Activated T-helper 17 cell treated with anti-CD3 and anti-CD28 coated beads, Interleukin-2, amount 50 U/mL, for 72 hours (primary cell): ENCODE measurements at places on chromosomes 7 and 10. TPM values are rescaled to one million over a fixed set of nuclear protein-coding genes. Genes with fewer than 3 reads are reported as not detected.

OR13A1 gene
- total RNA-seq = not detected

LLCFC1 gene
- total RNA-seq = not detected

PRKAR2B gene
- total RNA-seq = 3.4 TPM

DNA sequence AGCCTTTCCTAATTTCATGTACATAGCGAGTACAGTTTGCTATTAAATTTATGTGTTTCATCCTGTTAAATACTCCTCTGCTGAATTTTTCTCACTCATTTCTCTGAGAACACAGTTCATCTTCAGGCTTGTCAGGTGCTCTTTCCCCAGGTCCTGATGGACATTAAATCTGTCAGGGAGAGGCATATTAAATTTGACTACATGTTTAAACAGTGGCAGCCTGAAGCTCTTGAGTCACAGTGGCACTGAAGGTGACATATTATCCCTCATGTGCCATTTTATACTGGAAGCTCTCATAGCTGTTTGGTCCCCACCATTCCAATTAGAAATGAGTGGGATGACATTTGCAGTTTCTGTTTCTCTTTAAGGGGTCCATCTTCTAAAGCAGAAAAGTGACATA is 1089.6 kb upstream of the SORCS1 start:
- no peak for ATAC-seq

DNA sequence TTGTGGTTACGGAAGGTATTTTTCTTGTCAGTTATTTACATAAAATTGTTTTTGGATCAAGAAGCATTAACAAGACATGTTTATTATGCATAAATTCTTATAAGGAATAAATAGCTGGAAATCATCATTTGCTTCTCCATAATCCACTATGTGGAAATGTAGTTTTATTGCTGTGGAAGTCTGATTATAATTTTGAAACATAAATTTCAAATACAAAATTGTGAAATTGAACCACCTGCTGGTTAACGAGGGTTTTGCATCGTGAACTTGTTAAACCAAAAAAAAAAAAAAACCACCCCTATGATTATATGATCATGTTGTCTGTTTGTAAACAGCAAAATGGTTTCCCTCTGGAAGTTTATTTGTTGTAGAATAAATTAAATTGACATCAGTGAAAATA is 25.9 kb downstream of the ABRAXAS2 start:
- ATAC-seq = no peak

DNA sequence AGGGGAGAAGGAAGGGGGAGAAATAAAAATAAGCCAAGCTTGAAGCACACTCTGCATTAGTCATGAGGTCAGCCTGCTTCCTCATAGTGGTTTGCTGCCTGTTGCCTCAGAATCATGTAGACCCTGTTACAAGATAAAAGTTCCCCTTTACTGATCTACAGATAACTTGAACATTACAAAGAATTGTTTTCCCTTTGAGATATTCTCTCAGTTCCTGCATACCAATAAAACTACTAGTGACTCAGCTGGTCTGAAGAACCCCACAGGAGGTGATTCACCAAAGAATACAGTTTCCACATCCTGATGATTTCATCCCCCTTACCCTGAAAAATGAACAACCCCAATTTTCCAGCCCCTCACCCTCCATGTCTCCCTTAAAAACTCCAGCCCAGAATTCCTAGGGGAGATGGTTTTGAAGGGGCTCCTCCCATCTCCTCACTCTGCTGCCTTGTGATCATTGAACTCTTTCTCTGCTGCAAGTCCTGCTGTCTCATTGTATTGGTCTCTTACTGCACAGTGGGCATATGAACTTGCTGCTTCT is 31.5 kb upstream of the NRP1 start:
- ATAC-seq = peak; percentile 96

DNA sequence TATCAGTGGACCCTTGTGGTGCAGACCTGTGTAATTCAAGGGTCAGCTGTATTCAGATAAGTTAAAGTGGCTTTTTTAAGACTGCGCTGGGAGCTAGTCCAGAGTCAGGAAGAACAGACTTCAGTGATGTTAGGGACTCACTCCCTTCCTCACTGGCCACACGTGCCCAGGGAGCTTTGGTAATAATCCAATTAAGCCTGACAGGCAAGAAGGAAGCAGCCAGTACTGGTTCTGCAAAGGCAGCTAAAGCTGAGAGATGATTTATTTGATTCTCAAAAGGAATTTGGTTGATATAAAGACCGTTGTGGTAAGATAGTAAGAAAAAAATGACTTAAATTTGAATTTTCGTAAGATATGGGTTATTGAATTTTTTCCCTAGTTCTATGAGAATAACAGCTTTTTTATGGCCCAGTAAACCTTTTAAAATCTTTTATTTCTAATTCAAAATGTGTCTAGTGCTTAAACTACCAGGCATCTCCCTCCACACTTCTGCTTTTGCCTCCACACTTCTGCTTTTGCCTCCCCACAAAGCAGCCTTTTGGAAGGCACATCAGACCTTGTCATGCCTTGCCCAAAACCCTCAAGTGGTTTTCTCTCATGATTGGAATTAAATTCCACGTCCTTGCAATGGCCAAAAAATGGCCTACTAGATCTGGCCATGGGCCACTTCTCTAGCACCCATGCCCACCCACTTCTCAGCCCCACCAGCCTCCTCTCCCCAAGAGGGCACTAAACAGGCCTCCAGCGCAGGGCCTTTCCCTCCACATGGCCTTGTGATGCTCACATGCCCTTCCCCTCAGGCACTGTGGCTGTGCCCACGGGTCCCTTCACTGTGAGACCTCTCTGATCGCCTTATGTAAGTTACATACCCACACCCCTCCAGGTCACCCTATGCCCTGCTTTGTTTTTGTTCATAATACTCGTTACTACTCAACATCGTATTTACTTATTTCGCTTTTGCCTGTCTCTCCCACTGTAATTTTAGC is 92.5 kb downstream of the POU6F2 start:
- no peak for ATAC-seq

DNA sequence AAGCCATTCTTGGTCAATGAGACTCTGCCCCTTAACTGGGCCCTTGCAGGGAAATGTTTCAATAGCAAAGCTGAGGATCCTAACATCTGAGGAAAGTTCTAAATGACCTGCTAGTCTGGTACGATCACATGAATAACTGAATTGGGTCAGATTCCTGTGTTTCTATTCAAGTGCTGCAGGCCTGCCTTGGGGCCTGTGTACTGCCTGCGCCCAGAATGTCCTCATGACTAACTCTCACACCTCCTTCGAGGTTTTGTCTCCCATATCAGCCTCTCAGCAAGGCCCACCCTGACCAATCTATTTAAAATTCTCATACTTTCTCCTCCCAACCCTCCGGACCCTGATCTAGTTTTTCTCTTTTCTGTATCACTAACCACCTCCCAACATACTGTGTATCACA is 4.4 kb downstream of the JAZF1 start:
- no peak for ATAC-seq

DNA sequence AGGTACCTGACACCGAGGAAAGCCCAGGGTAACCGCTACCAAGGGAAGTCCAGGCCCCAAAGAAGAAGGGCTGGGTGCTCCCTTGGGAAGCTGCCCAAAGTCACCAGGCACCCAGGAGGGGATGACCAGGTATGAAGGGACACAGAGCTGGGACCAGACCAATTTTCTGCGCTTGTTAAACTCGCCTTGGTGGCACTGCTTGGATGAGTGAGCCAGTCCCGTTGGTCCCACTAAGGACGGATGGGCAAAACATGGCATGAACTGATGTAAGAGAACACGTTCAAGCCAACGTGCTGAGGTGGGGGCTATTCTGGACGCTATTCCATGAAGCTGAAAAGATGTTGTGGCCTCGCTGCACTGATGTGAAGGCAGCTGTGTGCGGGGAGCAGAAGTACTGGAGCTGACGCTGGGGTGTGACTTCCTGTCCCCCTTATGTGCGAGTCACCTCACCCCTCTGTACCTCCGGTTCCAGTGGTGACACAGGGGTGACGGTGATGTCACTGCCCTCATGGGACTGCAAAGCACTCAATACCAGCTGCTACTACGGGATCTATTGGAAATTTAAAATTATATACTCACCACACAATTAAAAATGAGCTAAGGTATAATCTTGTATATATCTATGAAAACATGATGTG is 73.6 kb downstream of the COBL start:
- ATAC-seq = no peak

DNA sequence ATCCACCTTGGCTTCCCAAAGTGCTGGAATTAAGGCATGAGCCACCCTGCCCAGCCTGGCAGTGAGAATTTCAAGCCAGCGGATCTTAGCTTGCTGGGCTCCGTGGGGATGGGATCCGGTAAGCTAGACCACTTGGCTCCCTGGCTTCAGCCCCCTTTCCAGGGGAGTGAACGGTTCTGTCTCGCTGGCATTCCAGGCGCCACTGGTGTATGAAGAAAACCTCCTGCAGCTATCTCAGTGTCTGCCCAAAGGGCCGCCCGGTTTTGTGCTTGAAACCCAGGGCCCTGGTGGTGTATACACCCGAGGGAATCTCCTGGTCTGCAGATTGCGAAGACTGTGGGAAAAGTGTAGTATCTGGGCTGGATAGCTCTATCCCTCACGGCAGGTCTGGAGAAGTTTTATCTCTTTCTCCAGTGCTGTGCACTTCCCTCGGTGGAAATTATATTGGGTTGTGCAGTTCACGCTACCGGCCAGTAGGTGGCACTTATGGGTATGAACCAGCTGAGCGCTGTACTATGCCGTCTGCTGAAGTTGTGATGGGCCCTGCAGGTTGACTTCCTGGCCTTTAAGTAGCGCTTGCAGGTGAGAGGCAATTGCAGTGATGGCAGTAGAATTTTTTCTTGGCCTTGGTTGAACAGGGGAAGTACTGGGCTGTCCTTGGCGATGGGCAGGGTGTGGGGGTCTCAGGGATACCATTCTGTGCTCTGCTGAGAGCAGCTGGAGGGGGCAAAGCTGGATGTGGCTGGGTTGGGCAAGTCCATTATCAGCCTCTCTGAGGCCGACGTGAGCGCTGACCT is 138.0 kb upstream of the MTPN start:
- peak; percentile 83 for ATAC-seq

GRCh38 chr7:19442016-19442785 is 266.6 kb downstream of the POLR1F start:
- no peak for ATAC-seq

DNA sequence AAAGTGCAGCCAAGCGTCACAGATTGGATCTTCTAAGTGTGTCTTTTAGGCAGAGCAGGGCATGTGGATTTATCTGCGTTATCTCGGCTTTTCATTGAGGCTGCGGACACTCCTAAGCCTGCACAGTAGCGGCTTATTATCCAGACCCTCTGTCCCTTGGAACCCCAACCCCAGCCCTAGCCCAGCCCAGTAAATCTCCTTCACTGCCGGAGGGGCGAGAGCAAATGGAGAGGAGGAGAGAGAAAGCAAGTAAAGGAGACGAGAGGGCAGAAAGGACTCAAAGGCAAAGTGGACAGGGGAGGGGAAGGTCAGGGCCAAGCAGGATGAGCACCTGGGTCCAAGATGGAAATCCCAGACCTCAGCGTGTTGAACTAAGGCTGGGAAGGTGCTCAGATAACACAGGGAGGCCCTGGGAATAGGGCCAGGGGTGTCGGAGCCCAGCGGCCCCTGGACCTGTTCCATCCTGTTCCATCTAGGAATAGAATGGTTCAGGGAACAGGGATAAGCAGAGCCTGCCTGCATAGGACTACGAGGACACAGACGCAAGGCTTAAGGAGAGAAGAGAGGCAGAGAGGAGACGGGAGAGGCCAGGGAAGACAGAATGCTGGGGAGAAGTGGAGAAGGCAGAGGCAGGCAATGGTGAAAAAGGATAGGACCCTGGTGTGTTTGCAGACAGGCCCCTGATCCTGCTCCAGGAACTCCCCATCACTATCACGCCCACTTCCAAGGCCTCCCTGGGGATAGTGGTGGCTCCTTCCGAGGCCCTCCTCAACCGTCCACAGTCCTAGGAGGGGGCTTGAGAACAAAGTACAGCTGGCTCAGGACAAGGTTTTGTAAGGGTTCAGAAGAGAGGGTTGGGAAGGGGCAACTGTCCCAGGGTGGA is 99.6 kb downstream of the CHST15 start:
- ATAC-seq = no peak

DNA sequence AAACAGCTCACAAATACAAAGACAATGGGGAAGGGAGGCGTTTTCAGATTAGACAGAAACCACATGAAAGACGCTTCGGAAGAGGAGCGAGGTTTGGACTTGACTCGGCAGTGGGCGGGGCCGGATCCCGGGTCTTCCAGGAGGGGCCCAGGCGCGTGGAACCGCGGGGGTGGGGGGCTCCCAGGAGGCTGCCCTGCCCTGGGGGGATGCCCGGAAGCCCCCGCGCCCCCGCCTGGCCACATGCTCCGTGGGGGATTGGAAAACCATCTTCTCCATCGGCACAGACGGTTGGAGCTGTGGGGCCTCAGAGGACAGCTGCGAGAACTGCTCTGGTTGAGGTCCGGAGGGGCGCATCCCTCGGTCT is 186.0 kb upstream of the SHH start:
- ATAC-seq = peak; percentile 52

GRCh38 chr10:24706479-24707118 is 17.1 kb downstream of the ARHGAP21 start:
- peak; percentile 79 for ATAC-seq

TUBB8 gene
- total RNA-seq = not detected

DNA sequence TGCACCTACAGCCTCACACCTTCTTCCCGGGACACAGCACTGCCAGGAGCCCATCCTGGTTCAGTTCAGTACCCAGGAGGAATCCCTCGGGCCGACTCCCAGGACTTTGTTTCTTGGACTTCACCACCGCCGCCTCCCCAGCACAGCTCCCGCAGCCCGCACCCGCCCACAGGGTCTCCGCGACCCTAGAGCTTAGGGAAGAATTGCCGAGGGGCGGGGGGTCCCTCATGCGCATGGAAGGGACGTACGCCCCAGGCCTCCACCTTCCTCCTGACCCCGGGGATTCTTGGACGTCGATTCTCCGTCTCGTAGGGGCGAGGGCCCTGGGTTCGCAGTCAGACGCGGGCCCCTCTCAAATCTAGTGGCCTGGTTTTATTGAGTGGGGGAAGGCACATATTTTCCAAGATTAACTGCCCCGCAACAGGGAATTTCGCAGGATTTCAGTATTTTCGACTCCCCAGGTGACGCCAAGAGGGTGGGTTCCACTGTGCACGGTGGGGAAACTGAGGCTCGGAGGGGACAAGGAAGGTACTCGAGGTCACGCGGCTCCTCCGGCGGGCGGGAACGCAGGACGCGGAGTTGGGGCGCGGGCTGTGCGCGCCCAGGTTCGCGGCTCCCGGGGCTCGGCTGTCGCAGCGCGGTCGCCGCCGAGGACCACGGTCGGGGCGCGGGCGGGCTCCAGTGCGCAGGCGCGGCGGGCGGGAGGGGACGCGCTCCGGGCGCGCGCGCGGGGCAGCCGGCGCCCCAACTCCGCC is at the start of gene ADCY1:
ADCY1 (plus strand) TSS at position 708 of the 755 bp plus-strand sequence. CDS start 176 bp downstream, outside the sequence.
- no peak for ATAC-seq

DNA sequence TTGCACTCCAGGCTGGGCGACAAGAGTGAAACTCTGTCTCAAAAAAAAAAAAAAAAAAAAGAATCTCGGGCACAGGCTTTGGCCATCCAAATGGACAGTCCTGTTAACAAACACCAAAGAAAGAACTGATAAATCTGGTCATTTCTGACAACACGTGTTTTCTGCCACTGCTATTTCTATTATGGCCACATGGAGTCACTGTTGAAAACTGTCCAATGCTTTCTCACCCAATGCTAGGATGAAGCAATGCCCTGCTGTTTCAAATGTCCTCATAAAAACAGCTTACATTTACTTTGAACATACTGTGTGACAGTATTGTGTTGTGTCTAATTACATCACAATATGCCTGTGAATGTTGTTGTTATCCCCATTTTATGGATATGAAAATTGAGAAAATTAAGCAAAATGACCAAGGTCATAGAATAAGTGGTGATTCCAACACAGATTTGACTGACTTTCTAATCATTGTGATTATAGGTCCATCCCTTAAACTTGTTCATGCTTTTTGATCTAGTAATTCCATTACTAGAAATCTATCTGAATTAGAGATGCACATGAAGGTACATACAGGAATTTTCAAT is 19.9 kb upstream of the MAP3K8 start:
- peak; percentile 19 for ATAC-seq

PRSS2 gene
- not detected for total RNA-seq
